Stimulated activated CD4-positive, alpha-beta T cell treated with anti-CD3 and anti-CD28 coated beads, Interleukin-4, amount 100 ng/mL, for 48 hours (primary cell): ENCODE measurements at places on chromosomes 2 and 18.
A peak's percentile ranks its signal among the peaks of the same experiment; 100 is the strongest.

- no peak for DNase-seq
Measured at GRCh38 chr2:180716186-180717180, 263.9 kb upstream of the UBE2E3 start.

GRCh38 chr18:11518788-11519685 lies 90.4 kb upstream of the SLC35G4 start:
- peak; percentile 44 for DNase-seq

DNA sequence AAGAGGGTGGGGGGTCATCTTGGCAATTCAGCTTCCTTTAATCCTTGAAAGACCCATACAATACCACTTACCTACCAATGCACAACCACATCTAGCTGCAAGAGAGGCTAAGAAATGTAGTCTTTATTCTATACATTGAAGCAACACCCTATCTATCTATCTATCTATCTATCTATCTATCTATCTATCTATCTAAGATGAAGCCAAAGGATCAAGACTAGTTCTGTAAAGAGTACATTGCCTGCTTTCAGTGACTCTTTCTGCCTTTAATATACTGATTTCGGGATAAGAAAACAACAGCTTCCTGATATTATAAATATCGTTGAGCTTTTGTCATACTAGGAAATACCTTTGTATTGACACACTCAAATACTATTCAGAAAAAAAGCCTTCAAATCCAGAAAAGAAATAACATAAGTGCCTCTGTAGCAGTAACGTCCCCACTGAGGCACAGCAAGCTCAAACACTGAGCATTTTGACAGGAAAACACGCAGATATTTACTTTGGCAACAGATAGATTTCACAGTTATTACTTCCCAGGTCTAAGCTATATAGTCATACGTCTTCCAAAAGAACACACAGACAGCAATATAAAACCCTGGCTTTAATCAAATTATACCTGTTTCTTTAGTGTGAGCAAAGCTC lies 139.4 kb upstream of the SERTAD2 start:
- DNase-seq, result no peak

- DNase-seq, result no peak
Measured at GRCh38 chr18:31380912-31381311, 4.3 kb downstream of the DSG4 start.

DNA sequence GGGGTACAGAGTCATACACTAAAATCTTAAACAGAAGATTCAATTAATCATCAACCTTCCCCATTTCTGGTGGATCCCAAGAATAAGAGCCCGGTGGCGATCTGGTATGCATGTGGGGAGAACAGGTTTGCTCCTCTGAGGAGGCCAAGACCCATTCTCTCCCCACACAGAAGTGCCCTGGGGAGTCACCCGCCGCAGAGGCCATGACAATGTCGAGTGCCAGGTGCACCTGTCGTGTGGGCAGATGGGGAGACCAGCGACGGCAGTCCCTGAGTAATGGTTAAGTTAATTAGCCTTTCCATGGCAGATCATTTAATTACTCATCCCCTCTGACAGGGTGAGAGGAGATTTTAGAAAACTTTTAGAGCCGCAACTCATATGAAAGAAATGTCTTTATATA lies 345.0 kb downstream of the NCKAP5 start:
- no peak for DNase-seq

GRCh38 chr2:217399291-217399690 lies 539.4 kb upstream of the TNP1 start:
- DNase-seq, result no peak
